ENCODE measurements at places on chromosomes 2 and 18. TPM values are rescaled to one million over a fixed set of nuclear protein-coding genes. Genes with fewer than 3 reads are reported as not detected.

RAB6D gene
- 0.13 TPM for total RNA-seq

C2orf15 gene
- 4.9 TPM for total RNA-seq

TTN gene
- 3.9 TPM for total RNA-seq

CIB4 gene
- total RNA-seq = not detected

LRRTM1 gene
- total RNA-seq = not detected

EPB41L3 gene
- 43.0 TPM for total RNA-seq

KCNJ13 gene
- total RNA-seq = 0.60 TPM

NEU2 gene
- total RNA-seq = not detected

RGPD3 gene
- 0.10 TPM for total RNA-seq

SRD5A2 gene
- total RNA-seq = 0.65 TPM

FHOD3 gene
- 25.7 TPM for total RNA-seq

CPO gene
- total RNA-seq = not detected

SPC25 gene
- total RNA-seq = 0.47 TPM

CROCC2 gene
- total RNA-seq = 0.23 TPM

TMX3 gene
- total RNA-seq = 67.5 TPM

CYTIP gene
- 15.8 TPM for total RNA-seq

CNTNAP5 gene
- 1.5 TPM for total RNA-seq

NRP2 gene
- total RNA-seq = 55.8 TPM

SLC9A4 gene
- total RNA-seq = 23.5 TPM

ZEB2 gene
- total RNA-seq = 92.4 TPM

SPATA3 gene
- not detected for total RNA-seq

GPR55 gene
- 0.39 TPM for total RNA-seq

MAB21L4 gene
- total RNA-seq = 2.5 TPM

VWA3B gene
- total RNA-seq = 1.7 TPM

CFAP53 gene
- 0.81 TPM for total RNA-seq
